ENCODE measurements at places on chromosomes 2 and 18.
A peak's percentile ranks its signal among the peaks of the same experiment; 100 is the strongest.

- peak; percentile 66 for DNase-seq
Observed at GRCh38 chr2:191678437-191679100, 633 bp downstream of the NABP1 start.

DNA sequence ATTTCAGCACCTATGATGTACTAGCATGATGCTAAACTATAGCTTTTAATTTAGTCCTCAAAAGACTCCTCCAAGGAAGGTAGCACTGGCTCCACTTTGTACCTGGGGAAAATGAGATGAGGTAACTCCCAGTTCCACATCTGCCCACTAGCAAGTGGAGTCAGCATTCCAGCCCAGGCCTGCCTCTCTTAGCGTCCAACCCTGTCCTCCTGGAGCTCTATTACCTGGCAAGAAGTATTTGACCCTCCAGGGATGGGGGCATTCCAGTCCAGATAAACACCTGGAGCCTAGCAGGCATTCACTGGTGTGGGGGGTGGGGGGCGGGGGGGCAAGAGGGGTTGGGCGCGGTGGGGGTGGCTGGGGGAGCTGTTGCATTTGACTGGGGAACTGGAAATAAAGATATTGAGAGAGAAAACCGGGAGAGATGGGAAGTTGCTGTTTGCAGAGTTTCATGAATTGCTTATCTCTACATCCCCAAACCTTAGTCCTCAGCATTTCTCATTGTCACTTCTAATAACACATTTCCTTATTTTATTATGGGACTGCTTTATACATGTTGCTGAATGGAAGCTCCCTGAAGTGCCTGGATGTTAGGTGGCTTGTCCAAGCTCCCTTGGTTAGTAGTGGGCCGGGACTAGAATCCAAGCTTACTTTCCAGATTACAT lies 22.0 kb upstream of the FZD5 start:
- DNase-seq, result no peak

DNA sequence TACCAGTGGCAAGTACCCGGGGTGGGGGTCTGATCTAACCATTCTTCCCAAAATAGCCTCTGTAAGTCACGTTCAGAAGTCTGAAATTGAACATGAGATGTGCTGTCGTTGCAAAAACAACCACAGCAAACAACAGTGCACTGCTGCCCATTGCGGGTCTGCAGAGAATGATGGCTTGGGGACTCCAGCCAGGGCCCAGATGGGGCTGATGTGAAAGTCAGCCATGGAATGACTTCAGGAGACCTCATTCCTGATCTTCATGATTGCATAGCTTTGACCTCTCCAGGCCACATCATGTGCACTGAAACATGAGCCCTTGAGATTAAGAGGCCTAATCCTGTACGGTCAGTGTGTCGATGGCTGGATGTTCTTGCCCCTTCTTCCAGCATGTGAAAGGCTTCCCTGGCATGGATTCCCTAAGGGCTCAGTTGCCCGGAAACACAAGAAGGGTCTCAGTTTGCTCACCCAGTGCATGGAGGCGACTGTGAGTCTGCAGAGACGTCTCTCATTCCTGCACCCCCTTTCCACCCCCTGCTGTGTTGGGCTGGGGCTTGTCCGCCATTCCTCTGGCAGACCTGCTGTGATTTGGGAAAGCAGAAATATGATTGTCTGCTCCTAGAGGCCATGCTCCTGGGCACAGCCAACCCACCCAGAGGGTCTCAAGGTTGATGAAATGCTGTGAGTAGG lies 191.6 kb downstream of the SEPTIN10 start:
- DNase-seq, result no peak

GRCh38 chr2:99802734-99803133 lies 312.9 kb upstream of the REV1 start:
- DNase-seq, result no peak

DNA sequence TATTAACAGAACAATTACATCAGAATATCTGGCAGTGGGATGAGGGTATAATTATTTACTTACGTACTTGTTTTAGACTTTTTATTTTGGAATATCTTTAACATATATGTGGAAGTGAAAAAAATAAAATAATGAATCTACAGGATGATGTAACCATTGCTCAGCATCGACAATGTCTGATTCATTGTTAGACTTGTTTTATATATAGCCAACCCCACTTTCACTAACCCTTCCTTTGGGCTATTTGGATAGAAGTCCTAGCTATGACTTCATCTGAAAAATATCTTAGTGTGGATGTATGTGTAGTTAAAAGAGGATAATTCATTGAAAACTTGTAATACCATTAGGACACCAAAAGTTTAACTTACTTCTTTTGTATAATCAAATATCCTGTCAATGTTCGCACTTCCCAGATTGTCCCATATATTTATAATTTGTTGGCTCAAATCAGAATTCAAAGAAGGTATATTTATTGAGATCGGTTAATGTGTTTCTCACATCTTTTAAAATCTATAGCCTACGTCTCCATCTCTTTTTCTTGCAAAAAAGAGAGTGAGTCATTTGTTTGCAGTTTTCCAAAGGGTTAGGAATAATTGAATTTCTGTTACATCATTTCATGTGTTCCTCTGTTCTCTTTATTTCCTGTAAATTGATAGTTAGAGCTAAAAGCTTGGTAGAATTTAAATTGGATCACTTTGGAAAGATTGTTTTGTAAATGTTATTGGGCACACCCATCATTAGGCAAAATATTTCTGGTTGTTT lies 506.1 kb upstream of the FAM98A start:
- DNase-seq, result no peak

DNA sequence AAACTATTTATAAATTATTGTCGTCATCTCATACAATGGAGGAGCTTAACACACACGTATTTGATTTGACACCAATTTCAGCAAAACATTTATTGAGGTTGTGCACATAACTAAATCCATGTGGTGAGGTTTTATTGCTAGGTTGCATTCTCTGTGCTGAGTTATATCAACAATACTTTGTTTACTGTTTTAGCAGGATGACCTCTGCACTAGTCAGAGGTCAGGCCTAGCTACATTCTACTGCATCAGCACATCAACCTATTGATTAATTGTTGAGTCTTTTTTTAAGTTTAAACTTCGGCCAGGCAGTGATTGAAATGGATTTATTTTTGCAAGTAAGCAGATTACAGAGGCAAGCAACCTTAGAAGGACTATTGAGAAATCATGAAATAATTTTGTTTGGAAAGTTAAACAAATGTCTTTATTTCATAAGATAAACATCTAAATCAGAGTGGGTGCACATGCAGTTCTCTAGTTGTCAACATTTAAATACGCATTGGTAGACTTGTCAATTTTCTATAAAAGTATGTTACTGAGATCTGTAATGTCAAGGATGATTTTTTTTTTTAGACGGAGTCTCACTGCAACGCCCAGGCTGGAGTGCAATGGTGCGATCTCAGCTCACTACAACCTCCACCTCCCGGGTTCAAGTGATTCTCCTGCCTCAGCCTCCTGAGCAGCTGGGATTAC lies 75.2 kb upstream of the CD28 start:
- no peak for DNase-seq

DNA sequence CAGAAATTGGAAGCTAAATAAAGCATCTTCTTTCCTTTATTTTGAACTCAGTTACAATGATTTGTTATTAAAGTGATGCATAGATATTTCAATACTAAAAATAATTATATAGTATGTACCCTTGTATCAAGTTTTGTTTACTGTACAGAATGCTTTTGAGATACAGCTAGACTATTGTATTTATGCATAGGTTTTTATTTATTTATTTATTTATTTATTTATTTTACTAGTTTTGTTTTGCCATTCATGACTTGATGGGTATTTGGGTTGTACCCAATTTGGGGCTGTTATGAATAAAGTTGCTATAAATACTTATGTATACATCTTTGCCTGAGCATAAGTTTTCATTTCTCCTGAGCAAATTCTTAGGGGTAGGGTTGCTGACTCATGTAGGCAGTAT lies 118.7 kb upstream of the NXPH2 start:
- no peak for DNase-seq

DNA sequence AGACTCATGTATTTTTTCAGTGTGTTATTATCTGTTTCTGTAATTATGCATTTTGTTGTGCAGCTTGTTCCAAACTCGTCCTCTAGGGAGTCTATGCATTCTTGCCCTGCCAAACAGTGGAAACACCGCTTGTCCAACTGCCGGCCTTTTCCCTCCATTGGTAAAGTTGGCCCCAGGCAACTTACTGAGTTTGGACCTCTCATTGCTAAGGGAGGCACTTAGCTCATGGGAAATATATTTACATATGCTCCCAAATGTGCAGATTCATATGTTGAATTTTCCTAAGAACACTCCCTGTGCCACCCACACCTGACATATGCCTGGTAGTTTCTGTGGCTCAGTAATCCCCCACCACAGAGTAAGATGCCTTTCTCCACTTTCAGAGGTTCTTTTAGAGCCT lies 98.0 kb downstream of the TMEM185B start:
- no peak for DNase-seq

GRCh38 chr2:133658020-133658903 lies 90.0 kb upstream of the NCKAP5 start:
- no peak for DNase-seq

DNA sequence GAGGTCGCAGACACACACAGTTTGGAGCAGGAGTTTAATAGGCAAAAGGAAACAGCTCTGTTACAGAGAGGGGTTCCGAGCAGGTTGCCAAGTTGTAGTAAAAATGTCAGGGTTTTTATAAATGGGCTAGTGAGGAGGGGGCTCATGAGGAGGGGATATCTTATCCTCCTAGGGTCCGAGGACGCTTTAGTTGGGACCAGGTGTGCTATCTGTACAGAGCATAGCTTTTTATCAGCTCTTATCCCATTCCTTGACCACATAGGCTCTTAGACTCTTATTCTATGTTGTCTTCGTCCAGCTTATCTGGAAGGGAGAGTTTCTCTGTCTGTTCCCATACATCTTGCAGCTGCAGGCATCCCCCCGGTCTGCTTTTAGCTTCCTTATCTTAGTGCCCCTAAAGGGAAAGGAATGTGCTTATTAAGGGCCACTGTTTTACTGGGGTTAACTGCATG lies 44.7 kb downstream of the PDK1 start:
- DNase-seq, result no peak

All from activated CD4-positive, alpha-beta T cell treated with anti-CD3 and anti-CD28 coated beads for 24 hours (primary cell).